ENCODE measurements at places on chromosomes 2 and 18.

- DNase-seq, result no peak
Measured at GRCh38 chr2:136107051-136108033, 10.6 kb downstream of the CXCR4 start.

GRCh38 chr2:55063713-55064323, 13.6 kb upstream of the RTN4 start:
- no peak for DNase-seq

GRCh38 chr2:108621087-108621559, 86.9 kb downstream of the LIMS1 start:
- peak; percentile 68 for DNase-seq

DNA sequence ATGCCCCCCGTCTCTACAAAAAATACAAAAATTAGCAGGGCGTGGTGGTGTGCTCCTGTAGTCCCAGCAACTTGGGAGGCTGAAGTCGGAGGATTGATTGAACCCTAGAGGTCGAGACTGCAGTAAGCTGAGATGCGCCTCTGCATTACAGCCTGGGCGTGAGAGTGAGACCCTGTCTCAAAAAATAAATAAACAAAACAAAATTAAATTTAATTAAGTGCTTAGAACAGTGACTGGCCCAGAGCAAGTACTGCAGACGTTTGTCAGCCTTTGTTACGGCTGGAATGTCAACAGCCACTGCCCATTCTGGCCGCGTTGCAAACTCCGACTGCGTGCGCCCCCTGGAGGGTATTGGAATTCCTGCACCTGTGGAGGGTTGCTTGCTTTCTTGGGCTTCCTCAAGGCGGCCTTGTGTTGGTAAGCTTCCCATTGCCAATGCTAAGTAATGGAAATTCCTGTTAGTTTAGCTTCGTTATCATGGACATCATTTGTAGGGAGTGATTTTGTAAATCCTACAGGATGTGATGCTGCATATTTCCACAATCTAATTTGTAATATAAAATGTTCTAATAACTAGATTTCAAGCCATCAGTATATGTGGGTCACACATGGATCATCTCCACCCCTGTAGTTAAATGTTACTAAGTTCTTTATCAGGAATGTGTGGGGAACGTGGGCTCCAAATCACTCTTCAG, 15.9 kb upstream of the ATP6V1B1 start:
- DNase-seq, result peak; percentile 56

- no peak for DNase-seq
Measured at GRCh38 chr2:65722028-65722778, 289.8 kb upstream of the SPRED2 start.

DNA sequence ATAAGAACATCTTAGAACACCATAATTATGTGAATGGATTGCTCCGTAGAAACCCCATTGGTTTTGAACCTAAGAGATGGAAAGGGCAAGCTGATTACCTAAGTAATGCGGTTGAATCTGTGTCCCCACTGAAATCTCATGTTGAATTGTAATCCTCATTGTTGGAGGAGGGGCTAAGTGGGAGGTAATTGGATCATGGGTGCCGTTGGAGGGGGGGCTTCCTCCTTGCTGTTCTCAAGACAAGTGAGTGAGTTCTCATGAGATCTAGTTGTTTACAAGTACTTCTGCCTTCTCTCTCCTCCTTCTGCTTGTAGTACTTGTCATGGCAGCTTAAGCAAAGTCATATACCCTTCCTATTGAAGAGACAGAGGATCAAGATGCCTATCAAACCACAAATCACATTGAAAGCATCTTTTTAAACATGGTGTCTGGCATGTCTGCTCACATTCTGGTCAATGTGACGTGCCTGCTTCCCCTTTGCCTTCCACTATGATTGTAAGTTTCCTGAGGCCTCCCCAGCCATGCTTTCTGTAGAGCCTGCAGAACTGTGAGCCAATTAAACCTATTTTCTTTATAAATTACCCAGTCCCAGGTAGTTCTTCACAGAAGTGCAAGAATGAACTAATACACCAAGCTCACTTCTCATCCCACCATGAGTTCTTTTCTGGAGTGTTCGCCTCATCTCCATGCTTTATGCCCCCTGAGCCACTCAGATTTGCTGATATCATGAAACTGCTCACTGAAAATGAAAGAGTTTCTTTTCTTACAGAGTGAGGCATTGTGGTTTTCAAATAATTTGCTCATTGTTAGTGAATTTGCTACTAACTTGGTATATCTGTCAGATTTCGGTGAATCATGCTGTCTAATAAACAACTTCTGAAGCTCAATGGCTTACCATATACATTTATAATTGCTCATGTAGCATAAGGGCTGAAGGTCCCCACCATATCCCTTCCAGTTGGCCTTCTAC, 23.6 kb downstream of the KCNE4 start:
- DNase-seq, result no peak

DNA sequence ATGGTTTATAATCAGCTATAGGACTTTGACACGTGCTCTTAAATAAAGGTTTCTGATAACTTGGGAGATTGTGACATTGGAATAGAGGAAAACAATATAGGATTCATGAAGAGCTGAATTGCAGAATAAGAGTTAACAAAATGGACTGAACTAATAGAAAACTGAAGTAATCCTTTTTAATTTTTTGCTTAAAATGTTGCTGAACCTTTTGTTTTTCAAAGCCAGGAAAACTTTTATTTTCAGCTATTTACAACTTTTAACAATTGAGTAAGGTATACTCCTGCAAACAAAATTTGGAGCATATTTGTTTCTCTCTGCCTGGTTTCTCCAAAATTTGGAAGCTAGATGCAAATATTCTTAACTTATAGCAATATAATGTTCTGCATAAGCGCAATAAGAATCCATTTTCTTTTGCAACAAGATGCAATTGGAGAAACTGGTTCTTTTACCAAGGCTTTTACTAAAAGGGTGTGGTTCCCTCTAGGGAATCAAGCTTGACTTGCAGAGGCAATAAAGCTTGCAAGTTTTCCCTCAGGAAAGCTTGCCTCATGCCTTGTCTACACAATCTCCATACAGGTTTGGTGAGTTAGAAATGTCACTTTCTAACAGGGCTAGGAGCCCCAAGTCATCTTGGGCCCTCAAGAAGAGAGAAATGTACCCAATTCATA, 10.3 kb upstream of the PDK1 start:
- no peak for DNase-seq

- DNase-seq, result no peak
Measured at GRCh38 chr18:513826-514530, 13.5 kb upstream of the COLEC12 start.

DNA sequence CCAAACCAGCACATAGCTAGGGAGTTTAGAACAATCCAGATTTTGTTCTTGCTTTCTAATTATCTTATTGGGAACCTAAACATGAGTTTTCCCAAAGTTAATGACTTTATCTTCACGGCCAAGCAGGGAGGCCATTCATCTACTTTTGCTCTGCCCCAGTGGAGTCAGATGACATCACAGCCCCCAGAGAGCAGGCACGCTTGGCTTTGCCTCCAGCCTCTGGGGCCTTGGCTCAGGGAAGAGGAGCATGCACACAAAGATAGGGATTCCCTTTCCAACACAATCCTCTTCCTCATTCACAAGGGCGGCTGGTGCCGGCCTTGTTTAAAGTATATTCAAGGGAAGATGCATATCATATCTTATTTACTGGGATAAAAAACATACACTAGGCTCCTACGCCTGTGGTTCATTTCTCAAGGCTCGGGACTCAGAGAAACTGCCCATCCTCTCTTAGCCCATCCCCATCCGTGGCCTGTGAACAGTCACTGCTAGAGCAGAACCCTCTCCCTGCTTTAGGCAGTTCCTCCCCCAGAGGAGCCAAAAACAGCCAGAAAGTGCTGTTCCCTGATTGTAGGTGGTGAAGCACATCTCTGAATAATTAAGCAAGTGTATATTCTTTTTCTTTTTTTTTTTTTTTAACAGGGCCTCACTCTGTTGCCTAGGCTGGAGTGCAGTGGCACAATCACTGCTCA, 21.2 kb downstream of the TGFA start:
- no peak for DNase-seq

- DNase-seq, result no peak
Measured at GRCh38 chr2:136497709-136498108, 267.6 kb upstream of the THSD7B start.

- no peak for DNase-seq
Measured at GRCh38 chr2:165083326-165083725, 120.5 kb downstream of the SCN3A start.

GRCh38 chr2:113155331-113155730, 18.4 kb upstream of the PSD4 start:
- DNase-seq, result no peak

DNA sequence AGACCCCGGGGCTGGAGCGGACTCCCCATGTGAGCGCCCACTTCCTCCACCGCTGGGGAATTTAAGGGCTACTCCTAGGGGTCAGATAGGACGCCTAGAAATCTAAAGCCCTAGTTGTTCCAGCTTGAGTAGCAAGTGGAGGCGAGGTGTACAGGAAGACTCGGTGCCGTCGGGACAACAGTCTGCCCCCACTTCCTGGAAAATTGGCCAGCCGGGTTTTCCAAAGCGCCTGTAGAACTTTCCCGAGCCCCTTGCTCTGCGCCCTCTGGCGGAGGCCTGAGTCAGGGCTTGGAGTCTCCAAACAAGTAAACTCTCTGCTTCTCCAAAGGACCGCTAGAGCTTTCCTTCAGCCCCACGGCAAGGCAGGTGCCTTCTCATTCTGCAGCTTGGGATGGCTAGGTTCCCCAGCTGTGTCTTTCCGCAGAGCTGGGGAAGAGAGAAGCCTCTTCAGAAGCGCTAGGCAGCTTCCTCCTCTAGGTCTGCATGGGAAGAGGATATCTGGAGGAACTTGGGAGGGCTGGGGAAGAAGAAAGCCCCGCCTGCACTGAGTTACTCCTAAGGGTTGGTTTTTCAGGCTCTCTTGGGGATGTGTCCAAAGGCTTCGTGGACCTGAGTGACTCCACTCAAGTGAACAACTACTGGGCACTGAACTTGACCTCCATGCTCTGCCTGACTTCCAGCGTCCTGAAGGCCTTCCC, 681 bp downstream of the SPR start:
- DNase-seq, result peak; percentile 49

DNA sequence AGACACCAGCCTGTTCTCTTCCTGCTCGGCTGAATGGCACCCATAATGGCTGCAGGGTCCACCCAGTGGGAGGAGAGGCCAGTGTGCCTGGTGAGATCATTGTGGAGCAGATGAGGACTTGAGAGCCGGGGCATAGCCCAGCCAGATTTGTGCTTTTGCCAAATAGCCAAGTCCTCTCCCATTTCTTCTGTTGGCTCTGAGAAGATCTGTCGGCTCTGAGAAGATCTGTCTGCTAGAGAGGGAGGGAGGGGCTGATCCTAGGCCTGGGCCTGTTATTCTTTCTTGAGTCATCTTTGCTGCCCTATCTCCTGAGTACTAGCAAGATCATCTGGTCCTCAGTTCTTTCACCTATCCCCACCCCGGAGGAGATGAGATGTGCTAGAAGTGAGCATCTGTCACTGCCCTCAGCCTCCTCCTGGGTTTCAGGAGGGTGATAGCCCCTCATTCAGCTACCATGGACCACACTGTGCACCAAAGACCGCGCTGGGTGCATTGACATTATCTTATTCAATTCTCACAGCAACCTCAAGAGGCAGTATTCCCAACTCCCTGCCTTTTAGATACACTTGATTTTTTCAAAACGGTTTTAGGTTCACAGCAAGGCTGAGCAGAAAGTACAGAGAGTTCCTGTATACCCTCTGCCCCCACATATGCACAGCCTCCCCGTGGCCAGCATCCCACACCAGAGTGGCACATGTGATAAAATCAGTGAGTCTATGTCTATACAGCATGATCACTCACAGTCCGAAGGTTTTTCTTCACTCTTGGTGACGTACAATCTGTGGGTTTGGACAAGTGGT, 98.6 kb downstream of the CAPN13 start:
- DNase-seq, result no peak

GRCh38 chr2:104976603-104977120, 61.2 kb upstream of the MRPS9 start:
- DNase-seq, result peak; percentile 19

GRCh38 chr2:222939979-222940378, 79.1 kb downstream of the ACSL3 start:
- DNase-seq, result no peak

DNA sequence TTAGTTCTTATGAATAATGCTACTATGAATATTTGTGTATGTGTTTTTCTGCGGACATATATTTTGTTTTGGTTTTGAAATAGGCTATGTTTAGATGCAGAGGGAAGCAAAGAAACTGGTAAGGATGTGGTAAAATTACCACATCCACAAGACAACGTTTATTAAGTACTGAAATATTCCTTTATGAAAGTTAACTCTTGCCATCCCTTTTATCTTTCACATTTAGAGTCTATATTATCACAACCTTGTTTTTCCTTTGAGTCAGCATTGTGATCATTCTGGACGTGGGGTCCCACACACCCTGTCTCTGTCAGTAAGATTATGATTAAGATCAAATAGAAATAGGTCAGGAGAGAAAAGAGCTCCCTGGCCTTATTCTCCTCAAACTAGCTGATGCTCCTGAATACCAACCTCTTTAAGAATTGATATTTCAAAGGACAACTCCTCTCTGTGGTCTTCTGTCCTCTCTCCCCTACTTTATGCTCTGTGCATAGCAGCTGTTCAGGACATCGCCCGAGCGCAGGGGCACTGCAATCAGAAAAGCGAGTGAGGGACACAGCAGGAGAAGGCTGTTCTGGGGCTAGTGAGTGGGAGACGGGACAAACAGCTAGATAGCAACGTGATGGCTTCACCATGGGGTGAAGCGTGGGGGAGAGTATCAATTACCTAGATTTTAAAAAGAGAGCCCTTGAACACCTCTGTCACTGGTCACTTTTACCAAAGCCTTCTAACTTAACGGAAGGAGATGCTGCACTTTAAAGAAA, 12.2 kb downstream of the METAP1D start:
- DNase-seq, result no peak

- no peak for DNase-seq
Measured at GRCh38 chr18:78735131-78736014, 244.2 kb upstream of the SALL3 start.

GRCh38 chr2:41329040-41329439, 718.8 kb upstream of the PKDCC start:
- DNase-seq, result no peak

DNA sequence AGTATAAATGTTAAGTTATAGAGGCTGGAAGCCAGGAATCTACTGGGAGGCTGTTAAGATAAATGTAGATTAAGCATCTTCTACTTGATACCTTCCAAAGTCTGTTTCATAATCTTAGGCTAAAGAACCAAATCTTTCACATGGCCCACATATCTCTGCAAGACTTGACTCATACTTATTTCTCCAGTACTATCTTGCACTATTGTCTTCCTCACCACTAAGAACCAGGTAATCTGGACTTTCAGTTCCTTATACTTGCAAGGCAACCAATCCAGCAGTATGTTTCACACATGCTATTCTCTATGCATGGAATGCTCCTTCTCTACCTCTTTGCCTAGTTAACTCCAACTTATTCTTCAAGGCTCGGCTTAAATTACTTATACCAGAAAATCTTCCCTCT, 62.2 kb downstream of the RBMS1 start:
- no peak for DNase-seq

DNA sequence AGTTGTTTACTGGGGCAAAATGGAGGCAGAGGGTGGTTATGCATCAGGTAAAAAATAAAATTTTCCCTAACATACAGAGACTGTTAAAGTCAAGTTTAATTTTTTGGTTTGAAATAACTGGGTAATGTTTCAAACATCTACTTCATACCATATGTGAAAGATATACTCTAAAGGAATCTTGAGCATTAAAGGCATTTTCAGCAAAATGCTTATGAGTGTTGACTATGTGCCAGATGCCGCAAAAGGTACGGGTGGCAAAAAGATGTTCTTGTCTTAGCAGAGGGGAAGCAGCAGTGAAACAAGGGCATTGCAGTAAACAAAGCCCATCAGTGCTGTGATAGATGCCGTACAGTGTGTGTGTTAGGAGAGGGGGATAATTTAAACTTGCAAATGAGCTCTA, 263.1 kb upstream of the ID2 start:
- DNase-seq, result no peak
